ENCODE measurements at places on chromosomes 4 and X.

DNA sequence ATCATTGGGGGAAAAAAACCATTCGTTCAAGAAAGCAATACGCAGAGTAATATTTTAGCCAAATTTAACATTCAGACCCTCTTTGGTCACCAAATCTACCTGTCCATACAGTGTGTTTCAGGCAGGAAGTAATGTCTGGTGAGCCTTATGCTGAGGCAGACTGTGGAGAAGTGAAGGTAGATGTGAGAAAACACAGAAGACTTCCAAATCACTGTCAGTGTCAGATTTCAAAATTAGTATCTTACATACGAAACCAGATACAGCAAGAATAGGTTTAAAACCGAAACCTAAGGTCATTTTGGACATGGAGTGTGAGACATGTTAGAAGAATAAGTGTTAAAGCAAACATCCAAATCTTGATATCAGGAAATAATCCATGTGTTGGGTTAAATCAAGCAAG lies 664.5 kb upstream of the HTR2C start:
- no peak for DNase-seq

- no peak for DNase-seq
Measured at GRCh38 chr4:166293556-166293955, 420.5 kb downstream of the TLL1 start.

DNA sequence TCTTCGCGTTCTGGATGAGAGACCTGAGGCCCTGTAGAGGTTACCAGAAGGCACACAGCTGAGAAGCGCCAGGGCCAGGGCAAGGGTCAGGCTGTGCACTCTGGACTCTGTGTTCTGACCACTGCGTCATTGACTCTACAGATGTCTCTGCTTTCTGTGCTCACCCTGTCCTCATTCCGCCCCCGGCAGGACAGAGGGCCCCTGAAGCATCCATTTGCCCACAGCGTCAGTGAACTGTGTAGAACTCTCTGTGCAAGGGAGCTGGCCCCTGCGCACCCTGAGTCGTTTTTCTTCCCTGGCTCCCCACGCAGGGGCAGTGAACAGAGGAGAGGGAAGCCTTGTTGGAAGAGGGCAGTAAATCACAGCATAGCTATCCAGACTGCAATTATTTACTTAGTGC lies 6.1 kb upstream of the WAS start:
- no peak for DNase-seq

DNA sequence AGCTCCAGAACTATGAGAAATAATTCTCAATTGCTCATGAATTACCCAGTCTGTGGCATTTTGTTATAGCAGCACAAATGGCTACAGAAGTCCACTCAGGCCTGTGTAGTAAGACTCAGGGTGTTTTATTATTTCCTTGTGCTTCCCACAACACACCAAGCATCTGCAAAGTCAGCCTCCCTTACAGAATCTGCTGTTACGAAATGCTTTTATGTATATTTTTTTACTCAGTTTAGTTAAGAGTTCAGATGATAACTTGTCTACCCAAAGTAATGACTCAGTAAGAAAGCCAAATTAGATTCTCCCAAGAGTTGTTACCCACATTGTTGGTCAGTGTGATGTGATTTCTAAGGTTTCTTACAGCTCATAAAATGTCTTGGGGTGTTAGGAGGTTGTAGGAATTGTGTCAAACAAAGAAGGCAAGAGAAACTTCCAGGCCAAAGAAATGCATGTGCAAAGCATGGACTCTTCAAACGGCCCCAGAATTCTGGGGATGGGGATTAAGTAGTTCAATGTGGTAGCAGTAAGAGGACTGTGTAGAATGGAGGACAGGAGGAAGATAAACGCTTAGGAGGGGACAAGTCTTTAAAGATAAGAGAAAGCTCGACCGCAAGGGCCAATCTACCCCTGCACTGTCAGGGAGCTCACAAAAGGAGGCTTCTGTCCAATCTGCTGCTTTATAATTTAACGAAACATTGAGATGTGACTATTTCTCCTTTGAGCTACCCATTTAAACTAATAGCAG lies 35.4 kb upstream of the TMEM184C start:
- DNase-seq: no peak

GRCh38 chr4:188492886-188493285 lies 353.6 kb downstream of the TRIML1 start:
- no peak for DNase-seq

GRCh38 chr4:150251752-150252190 lies 173.5 kb downstream of the DCLK2 start:
- DNase-seq: no peak

GRCh38 chrX:111338095-111338698 lies 67.9 kb upstream of the CAPN6 start:
- no peak for DNase-seq

DNA sequence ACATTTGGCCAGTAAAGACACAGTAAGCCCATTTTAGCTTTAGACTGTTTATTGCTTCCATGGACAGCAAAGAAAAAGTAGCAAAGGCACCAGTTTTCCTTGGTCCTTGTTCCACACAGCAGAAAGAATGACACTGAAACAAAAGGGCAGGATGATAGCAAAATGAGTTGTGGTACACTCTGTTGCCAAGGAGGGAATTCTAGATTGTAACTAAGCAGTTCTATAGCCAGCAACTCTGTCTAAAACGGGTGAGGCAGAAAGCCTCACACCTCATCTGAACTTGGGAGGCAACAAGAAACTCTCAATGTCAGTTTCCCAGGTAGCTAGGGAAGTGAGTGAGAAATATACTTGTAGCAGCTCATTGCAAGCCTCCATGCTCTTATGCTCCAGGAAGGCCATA lies 39.2 kb downstream of the BBS12 start:
- no peak for DNase-seq

DNA sequence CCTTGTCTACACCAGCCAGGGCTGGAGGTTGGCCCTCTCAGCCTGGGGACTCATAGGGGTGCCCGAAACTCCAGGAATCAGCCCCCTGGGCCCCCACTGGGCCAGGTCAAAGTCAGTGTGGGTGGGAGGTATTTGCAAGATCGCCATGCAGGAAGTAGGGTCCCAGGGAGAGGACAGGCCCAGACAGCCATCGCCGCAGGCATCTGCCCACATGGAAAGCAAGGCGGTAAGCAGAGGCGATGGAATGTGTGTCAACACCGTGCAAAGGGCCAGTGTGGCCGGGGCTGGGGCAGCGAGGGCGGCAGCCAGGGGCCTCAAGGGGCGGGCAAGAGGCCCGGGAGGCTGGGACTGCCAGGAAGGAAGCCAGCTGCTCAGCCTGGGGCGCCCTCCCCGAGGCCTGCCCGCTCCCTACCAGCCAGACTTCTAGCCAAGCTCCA lies 19.3 kb upstream of the DUSP9 start:
- no peak for DNase-seq

GRCh38 chrX:30665471-30665870 lies 12.2 kb downstream of the GK start:
- no peak for DNase-seq

- no peak for DNase-seq
Measured at GRCh38 chr4:15488136-15488535, 18.5 kb downstream of the CC2D2A start.

DNA sequence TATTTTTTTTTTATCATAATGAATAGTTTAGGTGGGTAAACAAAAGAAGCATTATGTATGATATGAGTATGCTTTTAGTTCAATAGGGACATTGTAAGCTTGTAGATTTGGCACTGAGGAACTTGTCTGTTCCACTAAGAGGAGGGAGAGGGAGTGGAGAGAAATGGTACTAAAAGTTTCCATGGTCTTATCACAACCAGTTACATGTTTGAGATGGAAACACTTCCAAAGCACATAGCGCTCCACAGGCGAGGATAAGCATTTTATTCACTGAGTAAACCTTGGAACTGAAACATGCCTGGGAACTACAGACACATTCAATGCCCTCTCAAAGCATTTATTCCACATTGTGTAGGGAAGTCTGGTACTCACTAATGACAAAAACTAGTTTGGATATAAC lies 15.5 kb downstream of the MYOZ2 start:
- no peak for DNase-seq

- no peak for DNase-seq
Measured at GRCh38 chrX:15645266-15645665, 19.3 kb downstream of the CLTRN start.

DNA sequence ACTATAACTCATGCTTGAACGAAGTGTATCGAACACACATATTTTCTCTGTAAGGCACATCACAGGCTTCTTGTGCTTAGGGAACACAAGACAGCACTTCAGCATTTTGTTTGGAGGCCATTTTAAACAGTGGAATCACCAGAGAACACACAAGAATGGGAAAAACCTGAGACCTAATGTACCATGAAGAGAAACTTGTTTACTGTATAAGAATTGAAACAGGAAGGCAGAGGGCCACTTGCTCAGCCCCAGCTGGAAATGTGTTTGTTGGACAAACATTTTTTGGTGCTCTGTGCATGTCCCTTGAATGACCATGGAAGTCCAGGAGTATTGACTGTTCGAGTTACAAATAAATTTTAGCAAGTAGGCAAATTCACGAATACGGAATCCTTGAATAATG lies 47.5 kb downstream of the RAPGEF2 start:
- DNase-seq: no peak

DNA sequence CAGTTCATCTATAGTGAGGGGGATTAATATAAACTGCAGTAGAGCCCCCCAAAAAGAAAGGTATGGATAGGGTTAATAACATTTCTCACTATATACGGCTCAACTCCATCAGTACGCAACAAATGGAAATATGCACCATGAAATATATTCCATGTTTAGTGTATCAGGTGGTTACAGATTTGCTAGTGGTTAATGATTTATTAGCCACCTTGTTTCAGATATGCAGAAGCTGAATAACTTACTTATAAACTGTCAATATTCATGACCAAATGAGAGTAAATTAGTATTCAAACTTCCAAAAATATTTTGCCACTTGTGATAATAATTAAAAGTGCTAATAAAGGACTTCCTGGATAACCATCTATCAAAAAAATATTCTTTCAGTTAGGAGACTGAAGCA lies 14.8 kb downstream of the AMTN start:
- no peak for DNase-seq

DNA sequence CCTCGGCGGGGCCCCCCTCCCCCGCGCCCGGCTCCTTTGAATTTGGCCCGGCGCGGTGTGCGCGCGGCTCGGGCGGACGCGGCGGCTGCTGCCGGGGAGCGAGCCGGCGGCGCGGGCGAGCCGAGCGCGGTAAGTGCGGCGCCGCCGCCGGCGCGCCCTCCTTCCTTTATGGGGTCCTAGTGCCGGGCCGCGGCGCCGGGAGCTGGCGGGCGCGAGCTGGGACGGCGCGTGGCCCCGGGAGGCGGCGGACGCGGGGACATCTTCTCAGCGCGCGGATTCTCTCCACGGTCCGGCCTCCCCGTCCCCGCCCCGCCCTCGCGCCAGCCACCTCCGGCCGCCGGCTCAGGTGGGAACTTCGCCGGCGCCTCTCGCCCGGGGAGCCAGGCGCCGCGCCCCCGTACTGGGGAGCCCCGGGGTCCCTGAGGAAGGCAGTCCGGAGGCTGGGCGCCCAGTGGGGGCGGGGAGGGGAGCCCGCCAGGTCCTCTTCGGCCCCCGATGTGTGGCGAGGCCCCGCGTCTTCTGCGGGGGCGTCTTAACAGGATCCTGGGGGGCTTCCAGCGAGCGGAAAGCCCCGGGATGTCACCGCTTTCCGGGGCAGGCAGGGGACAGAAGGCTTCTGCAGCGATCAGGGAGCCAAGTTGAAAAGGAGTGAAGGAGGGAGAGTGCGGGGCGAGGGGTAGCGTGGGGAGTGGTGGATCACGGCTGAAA lies 98.4 kb upstream of the TENM3 start:
- no peak for DNase-seq

DNA sequence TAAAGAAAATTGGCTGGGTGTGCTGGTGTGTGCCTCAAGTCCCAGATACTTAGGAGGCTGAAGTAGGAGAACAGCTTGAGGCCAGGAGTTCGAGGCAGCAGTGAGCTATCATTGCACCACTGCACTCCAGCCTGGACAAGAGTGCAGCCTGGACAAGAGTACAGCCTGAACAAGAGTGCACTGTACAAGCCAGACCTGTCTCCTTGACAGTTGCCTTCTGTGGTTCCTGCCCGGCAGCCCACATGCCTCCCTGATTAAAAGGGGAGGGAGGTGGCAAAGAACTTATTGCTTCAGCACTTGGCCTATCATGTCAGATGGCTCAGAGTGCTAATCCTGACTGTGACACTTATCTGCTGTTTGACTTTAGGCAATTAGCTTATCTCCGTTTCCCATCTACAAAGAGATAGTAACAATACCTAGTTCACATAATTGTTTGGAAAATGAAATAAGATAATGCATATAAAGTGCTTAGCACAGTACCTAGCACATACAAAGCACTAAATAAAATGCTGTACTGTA lies 249.1 kb downstream of the DCLK2 start:
- no peak for DNase-seq

- no peak for DNase-seq
Measured at GRCh38 chr4:10963958-10964703, 279.6 kb upstream of the CLNK start.

GRCh38 chr4:55087009-55087912 lies 38.1 kb downstream of the KDR start:
- DNase-seq: no peak

DNA sequence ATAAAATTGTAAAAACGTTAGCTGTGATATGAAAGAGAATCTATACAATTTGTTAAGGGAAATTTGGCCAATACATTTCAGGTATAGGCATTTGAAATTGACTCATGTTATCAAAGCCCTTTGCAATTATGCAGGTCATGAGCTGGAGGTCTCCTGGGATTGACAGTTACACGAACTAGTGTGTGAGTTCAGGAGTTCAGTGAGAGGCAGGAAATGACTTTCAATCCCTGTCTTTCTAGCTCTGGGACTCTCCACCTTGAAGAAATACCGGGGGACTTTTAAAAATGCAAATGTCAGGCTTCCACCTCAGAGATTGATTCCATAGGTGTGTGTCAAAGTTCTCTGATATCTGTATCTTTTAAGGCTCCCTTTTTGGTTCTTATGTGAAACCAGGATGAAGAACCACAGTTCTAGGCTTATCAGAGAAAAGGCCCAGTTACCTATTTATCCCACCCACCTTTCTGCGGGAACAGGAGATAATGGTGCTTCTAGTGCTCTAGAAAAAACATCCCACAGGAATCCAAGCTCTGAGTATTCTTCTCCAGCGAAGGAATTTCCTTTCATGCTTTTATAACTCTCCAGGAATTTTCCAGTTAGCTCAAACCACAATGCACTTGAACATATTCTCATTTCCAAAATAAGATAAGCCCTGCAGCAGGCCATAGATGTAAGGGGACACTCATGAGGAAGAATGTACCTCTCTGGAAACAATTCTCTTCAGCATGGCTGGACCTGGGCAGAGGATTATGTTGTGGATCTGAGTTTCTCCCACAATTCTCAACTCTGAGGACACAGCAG lies 501.0 kb downstream of the IDS start:
- no peak for DNase-seq

GRCh38 chrX:106932492-106932923 lies 12.3 kb downstream of the CLDN2 start:
- no peak for DNase-seq

- no peak for DNase-seq
Measured at GRCh38 chrX:17654116-17654515, 83.2 kb upstream of the SCML1 start.

- DNase-seq: no peak
Measured at GRCh38 chrX:12790885-12791256, 341 bp upstream of the PRPS2 start.
